NAMALWA (cell line): ENCODE measurements at places on chromosomes 4 and X.

DNA sequence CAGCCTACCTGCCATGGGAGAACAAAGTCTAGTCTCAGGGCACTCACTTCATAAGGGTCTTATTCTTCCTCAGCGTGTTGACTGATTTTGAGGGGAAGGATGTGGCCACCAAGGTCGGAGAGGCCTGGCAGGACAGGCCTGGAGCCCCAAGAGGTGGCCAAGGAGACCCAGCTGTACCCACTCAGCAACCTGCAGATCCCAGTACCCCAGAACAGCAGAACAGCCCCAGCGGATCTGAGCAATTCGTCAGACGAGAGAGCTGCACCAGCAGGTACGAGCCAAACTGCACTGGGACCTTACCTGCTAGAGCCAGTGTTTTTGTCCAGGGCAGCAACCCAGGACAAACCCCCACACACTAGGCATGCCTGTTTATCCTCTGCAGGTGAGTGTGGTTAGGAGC is 34.3 kb downstream of the PNMA5 start:
- no peak for DNase-seq

DNA sequence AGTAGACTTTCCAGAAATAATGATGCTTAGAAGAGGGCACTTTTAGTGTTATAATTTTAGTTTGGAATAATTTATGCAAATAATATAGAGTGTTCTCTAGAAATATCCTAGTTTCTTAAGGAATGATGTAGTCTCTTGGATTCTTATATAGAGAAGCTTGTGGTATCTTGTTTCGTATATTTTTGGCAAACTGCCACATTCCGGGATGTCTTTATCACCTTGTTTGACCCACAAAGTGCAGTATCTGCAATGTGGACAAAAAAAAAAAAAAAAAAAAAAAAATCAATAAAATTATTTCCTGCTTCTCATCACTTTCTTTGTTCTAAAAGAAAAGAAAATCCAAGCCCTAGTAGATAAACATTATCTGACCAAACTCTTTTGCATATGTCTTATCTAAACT is 1577.7 kb upstream of the TENM3 start:
- no peak for DNase-seq

DNA sequence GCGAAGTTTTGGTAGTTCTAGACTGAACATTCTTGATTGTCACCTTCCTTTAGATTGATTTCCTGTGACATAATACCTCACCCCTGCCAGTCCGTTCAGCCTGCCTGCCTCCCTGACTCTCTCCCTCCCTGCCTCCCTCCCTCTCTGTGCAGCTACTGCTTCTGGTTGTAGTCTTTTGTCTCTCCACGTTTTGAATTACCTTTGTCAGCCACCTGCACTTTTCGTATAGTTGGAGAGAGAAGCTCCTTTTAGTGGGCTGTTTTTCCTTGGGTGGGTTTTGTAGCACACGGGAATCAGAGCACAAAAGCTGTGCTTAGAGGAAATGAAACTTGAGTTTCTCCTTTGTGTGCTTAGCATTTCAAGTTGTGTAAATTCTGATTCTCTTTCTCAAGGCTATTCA is 32.6 kb upstream of the MSMO1 start:
- DNase-seq, result peak; percentile 63

- DNase-seq, result no peak
These were observed 15.2 kb upstream of the INPP4B start for GRCh38 chr4:142861351-142861750.

DNA sequence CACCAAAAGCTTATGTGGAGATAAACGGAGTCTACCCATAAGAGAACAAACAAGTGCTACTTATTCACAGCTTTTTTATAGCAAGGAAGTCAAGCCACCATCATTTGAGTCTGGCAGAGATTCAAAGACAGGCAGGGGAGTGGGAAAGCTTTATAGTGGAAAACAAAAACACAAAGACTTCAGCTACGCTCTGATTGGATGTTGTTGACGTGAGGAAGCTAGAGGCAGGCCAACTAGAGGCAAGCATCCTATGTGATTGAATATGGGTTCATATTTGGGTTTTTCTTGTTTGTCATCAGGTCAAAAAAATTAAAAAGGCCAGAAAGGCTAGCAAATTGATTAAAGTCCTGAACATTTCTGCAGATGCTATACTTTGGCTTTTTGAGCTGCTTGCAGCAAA is 719 bp upstream of the TCEAL4 start:
- no peak for DNase-seq

DNA sequence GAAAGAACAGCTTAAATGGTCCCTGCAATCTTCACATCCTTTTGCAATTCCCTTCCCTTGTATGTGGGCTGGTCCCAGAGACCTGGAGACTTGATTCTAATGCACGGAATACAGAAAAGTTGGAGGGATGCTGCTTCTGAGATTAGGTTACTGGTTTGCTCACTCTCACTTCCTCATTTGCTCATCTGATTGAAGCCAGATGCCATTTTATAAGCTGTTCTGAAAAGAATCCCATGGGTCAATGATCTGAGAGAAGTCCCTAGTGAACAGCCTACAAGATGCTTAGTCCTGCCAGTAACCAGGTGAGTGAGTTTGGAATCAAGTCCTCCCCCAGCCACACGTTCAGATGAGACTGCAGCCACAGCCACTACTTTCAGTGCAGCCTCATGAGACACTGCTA is 35.9 kb downstream of the MAGEA1 start:
- DNase-seq, result peak; percentile 55

- no peak for DNase-seq
These were observed 100.4 kb downstream of the IRF2 start for GRCh38 chr4:184373886-184374405.

DNA sequence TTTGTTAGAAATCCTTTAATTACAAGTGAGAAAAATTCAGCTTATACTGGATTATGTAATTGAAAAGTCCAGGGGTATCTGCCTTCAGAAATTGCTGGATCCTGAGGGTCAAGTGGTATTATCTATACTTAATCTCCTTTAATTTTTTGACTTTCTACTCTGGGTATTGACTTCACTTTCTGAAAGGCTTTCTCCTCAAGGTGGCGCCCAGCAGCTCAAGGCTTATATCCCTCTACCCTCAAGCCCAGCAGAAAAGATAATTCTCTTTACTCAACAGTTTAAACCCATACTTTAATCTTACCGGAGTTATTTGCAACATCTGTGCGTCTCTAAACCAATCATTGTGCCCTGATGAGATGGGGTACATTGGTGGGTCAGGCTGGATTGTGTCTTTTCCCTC is 129.5 kb downstream of the LARP7 start:
- DNase-seq, result peak; percentile 69
